ENCODE measurements at places on chromosomes 12 and 14.
A peak's percentile ranks its signal among the peaks of the same experiment; 100 is the strongest.

DNA sequence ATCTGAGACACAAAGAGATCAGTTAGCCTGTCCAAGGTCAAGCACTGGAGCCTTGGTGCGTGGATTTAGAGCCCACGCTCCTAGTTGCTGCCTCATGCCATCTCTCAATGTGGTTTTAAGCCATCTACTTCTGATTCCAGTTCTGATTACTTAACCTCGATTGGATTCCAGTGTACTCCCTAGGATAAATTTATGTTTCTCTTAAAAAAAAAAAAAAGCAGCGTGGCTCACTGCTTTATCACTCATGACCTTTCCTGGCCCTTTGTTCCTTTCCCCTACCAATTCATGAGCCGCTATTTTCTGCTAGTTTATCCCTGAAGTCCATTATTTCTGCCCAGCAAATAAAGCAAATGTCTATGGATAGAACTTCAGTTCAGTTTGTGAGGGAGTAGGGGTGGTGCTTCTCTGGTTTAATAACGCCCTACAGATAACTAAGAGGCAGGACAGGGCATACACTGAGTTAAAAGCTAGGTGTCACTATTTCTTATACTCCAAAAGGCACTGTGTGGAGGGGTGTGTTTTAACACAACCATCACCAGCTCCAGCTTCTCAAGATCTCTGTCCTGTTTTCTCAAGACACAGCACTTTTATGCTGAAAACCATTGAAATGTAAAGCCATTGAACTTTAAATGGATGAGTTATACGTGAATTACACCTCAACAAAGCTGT, 9.8 kb upstream of the PARP11 start:
- no peak for DNase-seq

GRCh38 chr14:20262642-20263128, 23.6 kb downstream of the OR11H4 start:
- DNase-seq: peak; percentile 72

GRCh38 chr14:88910386-88910785, 85.9 kb downstream of the TTC8 start:
- DNase-seq: no peak

- DNase-seq: no peak
Measured at GRCh38 chr14:46940611-46941010, 289.0 kb upstream of the RPL10L start.

GRCh38 chr14:59343585-59343984, 121.6 kb downstream of the GPR135 start:
- no peak for DNase-seq

DNA sequence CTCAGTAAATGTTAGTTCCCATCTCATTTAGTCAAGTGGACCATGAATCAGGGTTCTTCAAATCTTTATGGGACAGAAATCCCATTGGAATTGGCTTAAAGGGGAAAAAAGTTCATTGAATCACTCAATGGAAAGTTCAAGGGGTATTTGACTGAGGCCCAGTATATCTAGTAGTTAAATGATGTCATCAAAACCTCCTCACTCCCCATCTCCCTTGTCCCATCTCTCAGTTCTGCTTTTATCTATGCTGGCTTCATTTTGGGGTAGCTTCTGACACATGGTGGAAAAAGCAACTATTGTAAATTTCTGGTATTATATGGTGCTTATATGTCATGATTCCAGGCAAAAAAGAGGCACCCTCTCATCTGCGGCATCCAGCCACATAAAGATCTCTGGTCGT, 51.9 kb downstream of the DAAM1 start:
- no peak for DNase-seq

DNA sequence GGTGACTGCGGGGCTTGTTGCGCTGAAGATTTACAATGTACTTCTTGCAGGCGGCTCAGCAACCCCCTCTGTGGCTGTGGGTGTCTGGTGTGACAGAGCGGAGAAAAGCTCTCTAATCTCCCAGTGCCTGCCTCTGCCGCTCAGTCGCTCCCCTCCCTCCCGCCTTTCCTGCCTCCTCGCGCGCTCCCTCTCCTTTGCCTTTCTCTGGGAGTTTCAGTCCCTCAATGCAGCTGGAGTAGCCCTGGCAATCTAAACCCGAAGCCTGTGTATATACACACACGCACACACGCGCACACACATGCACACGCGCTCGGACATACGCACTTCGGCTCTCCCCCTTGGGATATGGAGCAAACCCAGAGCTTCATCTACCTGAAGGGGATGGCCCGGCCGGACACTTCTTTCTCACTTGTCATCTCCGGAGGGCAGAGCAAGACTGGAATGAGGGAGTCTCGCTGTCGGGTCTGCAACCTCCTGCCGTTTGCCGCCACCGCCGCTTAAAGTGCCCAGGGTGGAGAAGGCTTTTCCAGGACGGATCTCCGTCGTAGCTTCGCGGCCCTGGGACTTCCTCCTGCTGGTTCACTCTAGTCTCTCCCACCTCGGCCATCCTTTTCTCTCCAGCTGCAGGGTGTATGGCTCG, 599 bp upstream of the TRHDE start:
- no peak for DNase-seq

GRCh38 chr12:38886064-38886463, 19.3 kb downstream of the CPNE8 start:
- no peak for DNase-seq

- no peak for DNase-seq
Measured at GRCh38 chr12:106767206-106767605, 7.3 kb upstream of the RIC8B start.

- DNase-seq: no peak
Measured at GRCh38 chr14:38204719-38205115, 3.0 kb upstream of the SSTR1 start.

GRCh38 chr12:121688966-121689365, 19.5 kb upstream of the MORN3 start:
- DNase-seq: no peak

GRCh38 chr14:83470466-83470865, 1936.8 kb upstream of the SEL1L start:
- no peak for DNase-seq

GRCh38 chr14:31988244-31988643, 88.9 kb upstream of the ARHGAP5 start:
- DNase-seq: no peak

- DNase-seq: peak; percentile 15
Measured at GRCh38 chr12:16266085-16266484, 11.4 kb downstream of the SLC15A5 start.

- no peak for DNase-seq
Measured at GRCh38 chr12:14558473-14558959, 9.2 kb downstream of the PLBD1 start.

GRCh38 chr14:32010604-32011125, 66.4 kb upstream of the ARHGAP5 start:
- no peak for DNase-seq

- peak; percentile 88 for DNase-seq
Measured at GRCh38 chr12:104671409-104672095, 214.8 kb downstream of the CHST11 start.

GRCh38 chr12:72010356-72010755, 71.7 kb downstream of the TPH2 start:
- DNase-seq: no peak

- DNase-seq: no peak
Measured at GRCh38 chr12:94147991-94148738, at the start of gene PLXNC1. Gene PLXNC1, plus strand, starts transcription at chr12:94148577. Its CDS starts 395 bp downstream, at chr12:94148972.

Data from skeletal muscle cell (primary cell).